ENCODE measurements at places on chromosomes 16 and 17. TPM values are rescaled to one million over a fixed set of nuclear protein-coding genes. Genes with fewer than 3 reads are reported as not detected.

Gene ZG16B
- total RNA-seq: not detected

Gene TSEN54
- total RNA-seq: 54.4 TPM

Gene TMC7
- total RNA-seq: not detected

Gene CIITA
- 18.2 TPM for total RNA-seq

Gene CACNG3
- total RNA-seq: not detected

Gene CSH2
- total RNA-seq: not detected

Gene CLDN7
- total RNA-seq: 7.4 TPM

Gene ASGR2
- not detected for total RNA-seq

Gene SCNN1G
- total RNA-seq: not detected

Gene PRSS33
- not detected for total RNA-seq

Gene TMEM98
- total RNA-seq: not detected

Gene TBC1D3
- not detected for total RNA-seq

Gene DHRS7C
- total RNA-seq: not detected

Gene ADAMTS18
- not detected for total RNA-seq

Gene ADORA2B
- not detected for total RNA-seq

Gene TMIGD1
- not detected for total RNA-seq

Gene SHCBP1
- 1.6 TPM for total RNA-seq

Gene SYCE1L
- 22.0 TPM for total RNA-seq

Gene PRKAR1A
- total RNA-seq: 145 TPM

Gene MAP2K3
- 42.2 TPM for total RNA-seq

Gene NSRP1
- 36.5 TPM for total RNA-seq

Gene PPL
- total RNA-seq: not detected

Gene WDR45B
- 68.6 TPM for total RNA-seq

Gene DLX4
- total RNA-seq: 1.4 TPM

Gene IFI35
- total RNA-seq: 39.1 TPM

Gene KRTAP2-1
- not detected for total RNA-seq

Gene LRRC75A
- 7.4 TPM for total RNA-seq

Gene RECQL5
- 79.0 TPM for total RNA-seq

Gene MNT
- 60.8 TPM for total RNA-seq

Gene RRAD
- 0.55 TPM for total RNA-seq

Gene KRT32
- not detected for total RNA-seq

Gene HS3ST6
- total RNA-seq: not detected

Gene ZNF652
- 62.2 TPM for total RNA-seq

Gene KRT14
- not detected for total RNA-seq

Gene KRTAP2-2
- not detected for total RNA-seq

Gene APOBR
- total RNA-seq: 7.6 TPM

Gene WDR59
- total RNA-seq: 125 TPM

Gene HOXB5
- not detected for total RNA-seq

Gene TMEM88
- 6.9 TPM for total RNA-seq

Gene NUPR1
- total RNA-seq: not detected

Gene CMTM2
- not detected for total RNA-seq

Gene ADPRM
- 76.7 TPM for total RNA-seq

Data from naive thymus-derived CD8-positive, alpha-beta T cell (primary cell).